ENCODE measurements at places on chromosomes 4 and X.

GRCh38 chrX:124209792-124210576 lies 122.5 kb upstream of the TEX13D start:
- DNase-seq = no peak

GRCh38 chr4:138639018-138639741 lies 376.4 kb upstream of the NOCT start:
- no peak for DNase-seq

DNA sequence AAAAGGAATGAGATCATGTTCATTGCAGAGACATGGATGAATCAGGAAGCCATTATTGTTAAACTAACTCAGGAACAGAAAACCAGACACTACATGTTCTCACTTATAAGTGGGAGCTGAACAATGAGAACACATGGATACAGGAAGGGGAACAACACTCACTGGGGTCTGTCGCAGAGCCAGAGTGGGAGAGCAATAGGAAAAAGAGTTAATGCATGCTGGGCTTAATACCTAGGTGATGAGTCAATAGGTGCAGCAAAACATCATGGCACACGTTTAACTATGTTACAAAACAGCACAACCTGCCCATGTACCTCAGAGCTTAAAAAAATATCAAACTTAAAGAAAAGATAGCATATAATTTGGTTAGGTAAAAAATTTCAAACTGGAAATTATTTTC lies 281.4 kb downstream of the PABPC4L start:
- DNase-seq = no peak

DNA sequence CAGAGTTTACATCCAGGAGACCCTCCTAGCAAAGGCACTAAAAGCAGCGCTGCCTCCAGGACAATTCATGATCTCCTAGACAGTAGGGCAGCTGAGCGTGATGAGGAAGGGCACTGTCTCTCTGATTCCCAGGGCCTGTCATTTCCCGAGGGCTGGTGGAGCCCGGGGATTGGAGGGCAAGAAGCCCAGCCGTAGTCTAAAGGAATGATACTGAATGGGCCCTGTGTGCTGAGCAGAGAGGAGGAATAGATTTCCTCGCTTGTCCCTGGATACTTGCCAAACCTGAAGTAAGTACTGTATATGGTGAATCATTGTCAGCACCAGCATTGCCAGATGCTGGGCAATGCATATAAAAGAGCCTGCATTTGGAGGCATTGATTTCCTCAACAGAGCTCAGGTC lies 88.0 kb upstream of the SLITRK2 start:
- no peak for DNase-seq

DNA sequence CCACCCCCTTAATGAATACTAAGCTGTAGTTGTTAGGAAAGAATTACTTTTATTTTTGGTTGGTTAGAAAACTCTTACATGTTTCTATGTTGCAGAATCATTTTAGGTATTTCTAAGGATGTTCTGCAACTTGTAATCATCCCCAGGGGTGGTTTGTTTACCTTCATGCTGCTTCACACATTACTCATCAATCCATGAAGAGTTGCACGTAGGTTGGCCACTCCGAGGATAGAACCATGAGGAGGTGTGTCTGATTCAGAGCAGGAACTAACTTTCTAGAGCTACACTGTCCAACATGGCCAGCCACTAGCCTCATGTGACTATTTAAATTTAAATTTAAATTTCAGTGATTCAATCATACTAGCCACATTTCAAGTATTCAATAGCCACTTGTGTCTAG lies 127.2 kb upstream of the FRMPD4 start:
- no peak for DNase-seq

DNA sequence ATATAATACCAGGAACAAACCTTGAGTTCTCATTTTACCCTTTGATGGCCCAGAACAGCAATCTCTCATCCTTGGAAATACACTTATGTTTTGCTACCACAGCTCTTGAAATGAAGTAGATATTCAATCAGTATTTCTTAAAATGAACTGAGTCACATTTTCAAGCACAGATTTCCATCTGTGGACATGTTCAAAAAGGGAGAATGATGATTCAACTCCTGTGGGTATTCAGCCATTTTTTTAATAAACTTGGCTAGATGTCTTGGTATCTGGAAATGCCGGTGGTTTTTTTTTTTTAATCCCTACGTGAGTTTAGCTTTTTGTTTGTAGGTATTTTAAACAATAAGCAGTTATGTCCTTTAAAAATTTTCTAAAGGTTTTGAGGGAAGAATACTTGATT lies 64.2 kb upstream of the TRPC5OS start:
- no peak for DNase-seq

DNA sequence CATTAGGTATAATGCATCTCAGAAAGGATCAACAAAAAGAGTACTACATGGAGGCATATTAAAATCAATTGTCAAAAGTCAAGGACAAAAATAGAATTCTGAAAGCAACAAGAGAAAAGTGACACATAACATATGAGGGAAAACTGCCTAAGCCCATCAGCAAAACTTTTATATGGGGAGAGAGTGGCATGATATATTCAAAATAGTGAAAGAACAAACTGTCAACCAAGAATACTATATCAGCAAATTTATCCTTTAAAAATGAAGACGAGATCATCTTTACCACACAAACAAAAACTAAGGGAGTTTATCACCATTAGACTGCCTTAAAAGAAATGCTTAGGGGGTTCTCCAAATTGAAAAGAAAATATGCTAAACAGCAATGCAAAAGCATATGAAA lies 86.4 kb upstream of the CHRDL1 start:
- no peak for DNase-seq

GRCh38 chr4:104066533-104066932 lies 346.7 kb upstream of the TACR3 start:
- no peak for DNase-seq

- DNase-seq = no peak
Measured at GRCh38 chrX:130075777-130076176, 34.5 kb downstream of the ELF4 start.

DNA sequence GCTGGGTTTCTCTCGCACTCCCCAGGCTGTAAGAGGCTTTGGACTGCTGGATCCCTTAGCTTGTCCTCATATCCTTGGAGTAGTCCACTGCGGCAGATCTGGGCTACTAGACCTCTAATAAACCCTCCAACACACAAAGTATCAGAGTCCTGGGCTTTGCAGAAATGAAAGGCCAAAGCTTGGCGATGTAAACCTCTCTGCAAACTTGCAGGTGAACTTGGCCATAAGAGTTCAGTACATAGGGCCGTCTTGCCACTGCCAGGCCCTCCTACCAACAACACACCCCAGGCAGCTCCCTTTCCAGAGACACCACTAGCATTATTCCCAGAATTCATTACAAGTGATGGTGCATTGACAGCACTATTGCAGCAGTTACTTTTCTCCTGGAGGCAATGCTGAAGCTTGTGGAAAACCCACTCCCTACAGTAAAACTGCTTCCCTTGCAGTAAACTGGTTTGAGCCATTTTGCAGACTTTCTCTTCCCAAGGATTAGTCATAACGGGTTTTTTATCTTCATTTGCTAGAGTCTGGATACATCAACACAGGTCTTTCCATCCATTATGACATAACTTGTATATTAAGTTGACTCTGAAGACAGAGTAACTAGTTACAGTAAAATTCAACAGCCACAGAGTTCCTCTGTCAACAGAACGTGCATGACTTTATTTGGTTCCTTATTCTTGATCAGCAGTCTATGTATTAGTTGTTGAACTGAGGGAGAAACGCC lies 2.4 kb downstream of the ANKRD50 start:
- DNase-seq = peak; percentile 45

DNA sequence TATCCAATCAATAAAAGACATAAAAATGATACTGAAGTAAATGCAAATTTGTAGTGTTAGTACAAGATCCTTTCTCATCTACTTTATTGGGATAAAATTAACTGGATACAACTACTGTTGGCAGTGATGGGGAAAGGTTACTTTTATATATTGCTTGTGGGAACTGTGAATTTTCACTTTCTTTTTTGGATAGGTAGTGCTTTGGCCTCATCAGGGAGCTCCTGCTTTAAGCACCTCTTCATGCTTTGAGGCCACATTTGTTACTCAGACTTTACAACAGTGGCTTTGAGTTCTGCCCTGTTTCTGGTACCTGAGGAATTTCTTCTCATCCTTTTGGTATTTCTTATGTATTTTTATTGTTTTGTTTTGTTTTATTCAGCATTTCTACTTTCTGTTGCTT lies 316.8 kb upstream of the ZCCHC13 start:
- DNase-seq = no peak

DNA sequence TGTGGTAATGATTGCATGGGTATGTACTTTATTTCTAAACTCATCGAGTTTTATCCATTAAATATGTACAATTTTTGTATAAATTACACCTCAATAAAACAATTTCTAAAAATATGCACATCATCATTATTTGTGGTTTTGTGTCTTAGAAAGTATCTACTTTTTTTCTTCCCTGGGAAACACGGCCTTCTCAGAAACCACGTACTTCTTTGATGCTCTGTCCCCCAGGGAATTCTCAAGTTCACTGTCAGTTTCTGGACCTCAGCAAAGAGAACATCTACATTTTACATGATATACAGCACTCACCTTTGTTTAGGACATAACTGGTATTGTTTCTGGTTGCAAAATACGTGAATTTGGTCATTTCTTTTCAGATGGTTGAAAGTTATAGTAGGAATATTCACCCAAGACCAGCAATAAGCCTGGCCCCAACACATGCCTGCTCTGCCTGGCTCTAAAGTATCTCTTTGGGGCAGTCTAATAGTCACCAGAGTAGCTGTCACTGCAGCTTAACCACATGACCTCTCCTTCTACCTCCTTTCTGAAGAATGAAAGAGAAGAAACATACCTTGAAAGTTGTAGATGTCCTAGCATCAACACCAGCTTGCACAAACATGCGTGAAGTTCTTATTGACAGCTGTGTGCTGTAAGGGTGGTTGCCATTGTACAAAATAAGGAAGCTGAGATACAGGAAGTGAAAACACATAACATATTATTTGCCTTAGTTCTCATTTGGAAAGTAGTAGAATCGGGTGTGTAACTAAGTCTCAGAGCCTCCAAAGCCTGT lies 48.4 kb upstream of the SPANXN4 start:
- DNase-seq = peak; percentile 32

DNA sequence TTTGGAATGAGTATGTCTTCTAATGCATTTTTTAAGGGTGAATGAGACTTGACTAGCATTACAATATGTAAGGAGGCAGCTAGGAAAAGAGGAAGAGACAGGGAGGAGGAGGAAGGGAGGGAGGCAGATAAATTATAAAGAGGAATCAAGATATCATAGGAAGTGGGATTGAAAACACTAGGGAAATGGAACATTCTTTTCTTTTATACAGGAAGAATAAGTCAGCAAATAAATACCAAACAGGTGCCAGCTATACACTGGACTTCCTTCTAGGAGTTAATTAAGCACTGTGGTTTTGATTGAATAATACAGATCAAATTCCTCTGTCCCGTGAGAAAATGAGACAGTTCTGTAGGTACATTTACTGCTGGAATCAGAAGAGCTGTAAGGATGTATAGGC lies 78.6 kb downstream of the PACRGL start:
- DNase-seq = no peak

GRCh38 chr4:11618666-11619282 lies 190.1 kb upstream of the HS3ST1 start:
- peak; percentile 39 for DNase-seq

DNA sequence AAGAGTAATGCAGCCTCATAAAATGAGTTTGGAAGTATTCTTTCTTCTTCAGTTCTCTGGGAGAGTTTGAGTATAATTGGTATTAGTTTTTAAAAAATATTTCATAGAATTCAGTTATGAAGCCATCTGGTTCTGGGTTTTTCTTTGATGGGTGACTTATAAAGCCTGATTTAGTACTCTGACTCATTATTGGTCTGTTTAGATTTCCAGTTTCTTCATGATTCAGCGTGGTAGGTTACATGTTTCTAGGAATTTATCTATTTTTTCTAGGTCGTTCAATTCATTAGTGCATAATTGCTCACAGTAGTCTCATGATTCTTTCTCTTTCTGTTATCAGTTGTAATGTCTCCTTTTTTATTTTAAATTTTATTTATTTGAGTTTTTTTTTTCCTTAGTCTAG lies 111.2 kb downstream of the CEP44 start:
- DNase-seq = no peak

DNA sequence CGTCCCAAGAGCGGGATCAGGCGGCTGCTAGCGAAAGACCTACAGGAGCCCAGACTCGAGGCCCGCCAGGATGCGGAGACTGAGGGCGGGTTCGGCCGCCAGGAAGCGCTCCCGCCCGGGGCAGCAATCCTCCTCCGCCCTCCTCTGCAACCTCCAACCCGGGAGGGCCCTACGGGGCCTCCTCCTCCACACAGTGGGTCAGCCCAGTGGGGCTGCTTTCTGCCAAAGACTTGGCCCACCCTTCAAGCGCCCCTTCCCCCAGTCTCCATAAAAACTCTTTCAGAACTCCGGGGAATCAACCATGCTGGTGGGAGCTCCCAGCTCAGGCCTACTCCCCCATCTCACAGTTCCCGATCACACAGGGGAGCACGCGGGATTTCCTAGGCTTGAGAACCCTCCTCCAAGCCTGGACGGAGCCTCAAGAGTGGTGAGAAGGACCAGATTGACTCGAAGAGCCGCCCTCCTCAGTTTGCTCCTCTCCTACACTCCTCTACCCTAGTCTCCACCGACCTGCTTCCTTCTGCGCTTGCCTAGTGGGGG lies 77.5 kb downstream of the RLIM start:
- DNase-seq = peak; percentile 38

GRCh38 chr4:170227928-170228327 lies 138.2 kb upstream of the AADAT start:
- DNase-seq = peak; percentile 17

GRCh38 chr4:56444719-56445118 lies 8.7 kb downstream of the PAICS start:
- DNase-seq = no peak

GRCh38 chr4:185346975-185347601 lies 48.6 kb downstream of the LRP2BP start:
- DNase-seq = no peak

- no peak for DNase-seq
Measured at GRCh38 chr4:159357350-159357749, 254.5 kb downstream of the RAPGEF2 start.

- no peak for DNase-seq
Measured at GRCh38 chrX:86348669-86349068, 200.4 kb downstream of the DACH2 start.

DNA sequence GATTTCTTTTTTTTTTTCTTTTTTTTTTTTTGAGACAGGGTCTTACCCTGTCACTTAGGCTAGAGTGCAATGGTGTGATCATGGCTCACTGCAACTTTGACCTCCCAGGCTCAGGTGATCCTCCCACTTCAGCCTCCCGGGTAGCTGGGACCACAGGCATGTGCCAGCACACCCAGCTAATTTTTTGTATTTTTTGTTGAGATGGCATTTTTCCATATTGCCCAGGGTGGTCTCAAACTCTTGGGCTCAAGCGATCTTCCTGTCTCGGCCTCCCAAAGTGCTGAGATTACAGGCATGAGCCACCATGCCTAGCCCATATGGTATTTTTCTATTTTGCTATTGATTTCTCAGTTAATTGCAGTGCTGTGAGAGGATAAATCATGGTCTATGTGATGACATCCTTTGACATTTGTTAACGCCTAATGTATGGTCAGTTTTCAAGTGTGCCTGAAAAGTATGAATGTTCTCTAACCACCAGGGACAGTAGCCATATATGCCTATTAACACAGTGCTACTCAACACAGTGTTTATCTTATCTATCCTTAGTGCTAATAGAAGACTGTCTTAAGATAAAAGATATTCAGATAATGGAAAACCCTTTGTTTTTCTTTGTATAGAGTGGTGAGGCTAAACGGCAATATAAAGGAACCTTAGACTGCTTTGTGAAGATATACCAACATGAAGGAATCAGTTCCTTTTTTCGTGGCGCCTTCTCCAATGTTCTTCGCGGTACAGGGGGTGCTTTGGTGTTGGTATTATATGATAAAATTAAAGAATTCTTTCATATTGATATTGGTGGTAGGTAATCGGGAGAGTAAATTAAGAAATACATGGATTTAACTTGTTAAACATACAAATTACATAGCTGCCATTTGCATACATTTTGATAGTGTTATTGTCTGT lies 9.1 kb upstream of the HSPA4L start:
- DNase-seq = no peak
